ENCODE measurements at places on chromosomes 7 and 10.

- no peak for DNase-seq
These were observed 105.4 kb downstream of the GRM3 start for GRCh38 chr7:86748843-86749719.

GRCh38 chr7:46776790-46777189, 805.1 kb downstream of the TNS3 start:
- DNase-seq = no peak

DNA sequence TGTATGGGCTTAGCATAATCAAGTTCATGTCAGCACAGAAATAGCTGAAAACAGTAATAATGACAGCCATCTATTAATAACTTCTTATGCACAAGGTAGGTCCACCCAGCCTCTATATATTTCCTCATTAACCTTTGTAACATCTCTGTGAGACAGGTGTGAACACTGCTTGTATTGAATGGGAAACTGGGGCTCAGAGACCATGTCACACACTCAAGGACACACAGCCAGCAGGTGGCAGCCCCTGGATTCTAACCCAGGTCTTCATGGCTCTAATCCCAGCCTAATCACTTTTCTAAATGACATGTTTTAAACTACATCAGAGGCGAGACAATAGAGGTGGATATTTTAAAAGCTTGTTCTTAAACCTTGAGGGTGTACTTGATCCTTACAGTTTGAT, 591.4 kb downstream of the PARD3 start:
- no peak for DNase-seq

- no peak for DNase-seq
These were observed 2.3 kb downstream of the DENND2A start for GRCh38 chr7:140638173-140638791.

- no peak for DNase-seq
These were observed 15.2 kb upstream of the KAZALD1 start for GRCh38 chr10:101046332-101047238.

GRCh38 chr7:134044682-134045081, 82.5 kb upstream of the LRGUK start:
- DNase-seq = no peak

DNA sequence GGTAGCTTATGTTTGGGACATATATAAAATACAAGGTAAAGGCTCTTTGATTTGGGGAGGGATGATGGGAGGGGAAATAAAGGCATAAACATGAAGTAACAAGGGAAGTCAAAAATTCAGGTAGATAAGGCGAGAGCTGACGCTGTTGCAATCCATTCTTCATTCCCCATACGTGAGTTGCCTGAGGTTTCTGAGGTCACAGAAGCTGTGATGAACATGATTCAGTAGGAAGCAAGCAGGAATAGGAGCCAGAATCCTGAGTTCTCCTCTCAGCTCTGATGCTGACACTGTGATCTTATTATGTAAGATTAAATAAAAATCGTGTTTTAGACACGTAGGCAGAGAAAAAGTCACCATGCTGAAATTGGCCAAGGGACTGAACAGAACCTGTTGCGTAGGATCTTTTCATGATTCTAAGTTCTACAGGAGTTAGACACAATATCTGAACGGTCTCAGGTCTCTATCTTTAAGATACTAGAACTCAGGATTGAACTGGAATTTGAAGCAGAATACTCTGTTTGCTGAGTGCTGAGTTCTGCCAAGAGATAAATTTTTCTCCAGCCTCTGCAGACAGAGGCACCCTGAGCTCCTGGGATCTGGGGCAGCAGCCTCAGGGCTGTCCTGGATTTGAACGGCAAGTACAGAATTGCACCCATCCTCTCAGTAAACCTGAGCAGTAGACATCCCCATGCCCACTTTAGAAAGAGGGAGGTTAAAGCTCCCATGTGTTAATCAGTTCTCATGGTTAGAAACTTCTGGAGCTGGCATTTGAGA, 21.0 kb downstream of the KLF6 start:
- no peak for DNase-seq

GRCh38 chr7:151113344-151114150, 27.3 kb downstream of the AGAP3 start:
- DNase-seq = no peak

- no peak for DNase-seq
These were observed 144.6 kb downstream of the WDR11 start for GRCh38 chr10:120995768-120996167.

- DNase-seq = no peak
These were observed 44.4 kb upstream of the CD36 start for GRCh38 chr7:80593869-80594586.

DNA sequence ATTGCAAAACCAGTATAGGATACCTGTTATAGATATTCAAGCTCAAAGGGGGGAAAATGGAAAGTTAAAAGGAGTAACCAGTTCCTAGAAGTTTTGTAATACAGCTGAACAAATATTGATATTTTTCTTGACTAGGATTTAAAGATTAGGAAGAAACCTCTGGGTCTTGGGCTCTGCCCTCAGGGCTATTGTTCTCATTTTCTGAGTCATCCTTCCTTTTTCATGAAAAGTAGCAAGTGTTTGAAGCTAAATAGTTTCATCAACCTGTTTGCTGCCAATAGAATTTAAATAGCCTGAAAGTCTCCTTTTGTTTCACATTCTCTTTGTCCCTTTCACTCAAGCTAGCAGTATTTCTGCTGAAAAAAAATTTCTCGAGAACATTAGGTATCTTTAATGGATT, 1061.1 kb upstream of the GHITM start:
- DNase-seq = no peak

GRCh38 chr7:102291056-102291915, 4.6 kb downstream of the SH2B2 start:
- DNase-seq = peak; percentile 40

- no peak for DNase-seq
These were observed 95.2 kb upstream of the EGR2 start for GRCh38 chr10:62911210-62911963.

GRCh38 chr7:100949933-100950443, 654 bp downstream of the MUC3A start:
- no peak for DNase-seq

GRCh38 chr7:155106356-155106755, 36.2 kb downstream of the HTR5A start:
- no peak for DNase-seq

DNA sequence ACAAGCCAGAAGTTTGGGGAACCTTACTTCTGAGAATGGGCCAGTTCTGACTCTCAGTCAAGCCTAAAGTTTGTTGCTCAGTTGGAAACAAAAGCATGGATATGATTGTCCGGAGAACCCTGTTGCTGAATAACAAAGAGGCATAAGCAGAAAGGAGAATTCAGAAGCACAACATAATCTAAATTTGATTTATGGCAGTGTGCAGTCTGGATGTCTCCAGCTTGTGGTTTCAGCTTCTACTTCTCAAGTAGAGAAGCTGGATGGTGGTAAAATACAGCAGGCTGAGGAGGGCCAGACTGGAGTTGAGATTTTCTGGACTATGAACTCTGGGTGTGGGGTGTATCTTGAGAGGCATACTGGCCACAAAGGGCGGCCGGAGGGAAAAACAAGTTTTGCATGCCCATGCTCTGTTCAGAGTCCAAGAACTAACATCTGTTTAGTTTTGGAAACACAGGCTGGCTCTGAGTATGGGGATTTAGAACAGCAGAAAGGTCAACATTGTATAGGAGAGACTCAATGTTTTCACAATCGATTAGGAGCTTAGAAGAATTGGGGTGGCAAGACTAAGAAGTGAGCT, 592.9 kb downstream of the CNTNAP2 start:
- DNase-seq = no peak

GRCh38 chr10:68606918-68607317, 46.8 kb downstream of the TET1 start:
- no peak for DNase-seq

DNA sequence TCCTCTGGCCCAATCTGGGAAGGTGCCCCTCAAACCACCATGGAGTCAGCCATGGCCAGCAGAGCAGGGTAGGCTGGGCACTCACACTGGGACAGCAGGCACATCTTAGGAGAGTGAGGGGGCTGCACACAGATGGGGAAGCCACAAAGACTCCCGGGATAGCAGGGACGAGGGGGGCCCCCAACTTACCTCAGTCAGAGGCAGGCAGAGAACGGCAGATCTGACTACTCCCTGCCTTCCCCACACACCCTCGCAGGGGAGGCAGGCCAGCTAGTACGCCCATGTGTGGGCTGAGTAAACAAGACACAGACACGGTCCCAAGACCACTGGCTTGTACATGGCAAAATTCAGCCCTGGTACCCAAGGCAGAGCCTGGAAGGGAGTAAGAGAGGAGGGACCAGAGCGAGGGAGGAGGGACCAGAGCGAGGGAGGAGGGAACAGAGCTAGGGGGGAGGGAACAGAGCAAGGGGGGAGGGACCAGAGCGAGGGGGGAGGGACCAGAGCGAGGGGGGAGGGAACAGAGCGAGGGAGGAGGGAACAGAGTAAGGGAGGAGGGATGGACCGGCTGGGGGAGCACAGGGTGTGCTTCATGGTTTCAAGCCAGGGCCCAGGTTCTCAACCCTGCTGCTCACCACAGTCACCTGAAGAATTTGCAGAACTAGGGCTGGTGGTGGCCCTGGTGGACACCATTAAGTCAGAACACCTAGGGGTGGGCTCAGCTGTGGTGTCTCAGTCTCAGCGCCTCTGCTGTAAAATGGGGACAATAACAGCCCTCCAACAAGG, 73.8 kb downstream of the RGS10 start:
- no peak for DNase-seq

GRCh38 chr10:72122221-72122620, 33.9 kb upstream of the SPOCK2 start:
- DNase-seq = peak; percentile 46

DNA sequence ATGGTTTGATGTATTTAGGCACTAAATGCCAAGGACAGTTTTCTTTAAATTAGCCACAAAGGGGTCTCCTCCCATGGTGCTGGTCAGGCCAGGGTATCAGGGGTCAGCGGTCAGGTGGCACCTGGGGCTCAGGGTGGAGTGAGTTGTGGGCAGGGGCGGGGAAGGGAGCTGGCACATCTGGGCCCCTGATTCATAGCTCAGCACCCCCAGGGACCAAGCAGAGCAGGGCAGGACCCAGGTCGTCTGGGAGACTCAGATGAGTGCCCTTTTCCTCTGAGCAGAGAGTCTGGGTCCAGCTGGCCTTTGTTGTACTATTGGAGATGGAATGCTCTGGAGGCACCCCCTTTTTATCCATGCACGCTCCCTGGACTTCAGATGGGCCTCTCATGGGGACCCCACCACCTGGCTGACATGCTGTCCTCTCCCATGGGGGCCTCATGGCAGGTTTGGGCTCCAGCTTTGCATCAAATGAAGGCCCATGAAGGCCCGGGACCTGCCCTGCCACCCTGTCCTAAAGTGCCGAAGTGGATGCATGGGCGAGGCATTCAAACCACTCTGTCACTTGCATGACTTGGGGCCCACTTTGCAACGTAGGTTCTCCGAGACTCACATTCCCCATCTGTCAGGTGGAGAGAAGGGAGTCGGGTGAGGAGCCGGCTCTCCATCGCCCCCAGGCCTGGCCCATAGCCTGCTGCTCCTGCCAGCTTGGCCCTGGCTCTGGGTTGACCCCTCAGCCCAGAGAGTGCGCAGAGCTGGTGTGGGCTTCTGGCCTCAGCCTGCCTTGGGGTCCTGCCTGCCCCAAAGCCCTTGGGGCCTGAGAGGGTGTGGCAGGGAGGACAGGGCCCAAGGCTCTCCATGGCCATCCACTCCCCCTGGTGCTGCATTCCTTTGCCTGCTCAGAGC, 66.4 kb downstream of the RAMP3 start:
- DNase-seq = no peak

GRCh38 chr10:16779384-16779915, 37.8 kb downstream of the RSU1 start:
- DNase-seq = peak; percentile 87

- no peak for DNase-seq
These were observed 341.5 kb downstream of the ELMO1 start for GRCh38 chr7:37107047-37107750.
